ENCODE measurements at places on chromosomes 4 and X. TPM values are rescaled to one million over a fixed set of nuclear protein-coding genes. Genes with fewer than 3 reads are reported as not detected.

TKTL2 gene
- not detected for total RNA-seq

MAGEB10 gene
- not detected for total RNA-seq

GPR143 gene
- 0.15 TPM for total RNA-seq

DNAAF6 gene
- total RNA-seq = not detected

ARMCX4 gene
- 0.63 TPM for total RNA-seq

SLC10A4 gene
- 7.3 TPM for total RNA-seq

PCDH19 gene
- total RNA-seq = 0.24 TPM

ITM2A gene
- not detected for total RNA-seq

PRDX4 gene
- total RNA-seq = 299 TPM

TBX22 gene
- not detected for total RNA-seq

GPAT3 gene
- 33.5 TPM for total RNA-seq

RAB41 gene
- not detected for total RNA-seq

ZNF718 gene
- 0.60 TPM for total RNA-seq

ZBTB49 gene
- 2.8 TPM for total RNA-seq

ZDHHC15 gene
- total RNA-seq = not detected

DUSP9 gene
- 1.0 TPM for total RNA-seq

ODAPH gene
- not detected for total RNA-seq

MAP3K15 gene
- total RNA-seq = 2.1 TPM

CNGA1 gene
- total RNA-seq = not detected

RGS12 gene
- total RNA-seq = 8.4 TPM

CITED1 gene
- total RNA-seq = 1.6 TPM

NSG1 gene
- 8.1 TPM for total RNA-seq

GK gene
- 2.0 TPM for total RNA-seq

SPANXA1 gene
- 0.23 TPM for total RNA-seq

GLUD2 gene
- total RNA-seq = 2.5 TPM

ASB9 gene
- 20.2 TPM for total RNA-seq

DCHS2 gene
- total RNA-seq = not detected

SATL1 gene
- total RNA-seq = not detected

WAS gene
- 0.28 TPM for total RNA-seq

TLR2 gene
- 0.61 TPM for total RNA-seq

USP46 gene
- 8.2 TPM for total RNA-seq

LDB2 gene
- total RNA-seq = not detected

LANCL3 gene
- not detected for total RNA-seq

CTAG2 gene
- total RNA-seq = not detected

DMRTC1 gene
- 0.17 TPM for total RNA-seq

UGT2A3 gene
- total RNA-seq = 0.07 TPM

GNL3L gene
- total RNA-seq = 28.0 TPM

MAGEA2B gene
- not detected for total RNA-seq

ATP1B4 gene
- not detected for total RNA-seq

ARAF gene
- 57.5 TPM for total RNA-seq

UNC5C gene
- not detected for total RNA-seq

USP9X gene
- 26.6 TPM for total RNA-seq

C4orf50 gene
- total RNA-seq = not detected

HSPA4L gene
- total RNA-seq = 9.4 TPM

SLC6A8 gene
- 12.4 TPM for total RNA-seq

SLC9B1 gene
- total RNA-seq = not detected

VEGFD gene
- total RNA-seq = 0.20 TPM

SLC38A5 gene
- total RNA-seq = 0.38 TPM

AMBN gene
- total RNA-seq = not detected

Measured in A549 treated with Hydrocortisone at 1 μM for 4 hours (cell line).